Calu3 (cell line): ENCODE measurements at places on chromosomes 11 and 22.
A peak's percentile ranks its signal among the peaks of the same experiment; 100 is the strongest.

DNA sequence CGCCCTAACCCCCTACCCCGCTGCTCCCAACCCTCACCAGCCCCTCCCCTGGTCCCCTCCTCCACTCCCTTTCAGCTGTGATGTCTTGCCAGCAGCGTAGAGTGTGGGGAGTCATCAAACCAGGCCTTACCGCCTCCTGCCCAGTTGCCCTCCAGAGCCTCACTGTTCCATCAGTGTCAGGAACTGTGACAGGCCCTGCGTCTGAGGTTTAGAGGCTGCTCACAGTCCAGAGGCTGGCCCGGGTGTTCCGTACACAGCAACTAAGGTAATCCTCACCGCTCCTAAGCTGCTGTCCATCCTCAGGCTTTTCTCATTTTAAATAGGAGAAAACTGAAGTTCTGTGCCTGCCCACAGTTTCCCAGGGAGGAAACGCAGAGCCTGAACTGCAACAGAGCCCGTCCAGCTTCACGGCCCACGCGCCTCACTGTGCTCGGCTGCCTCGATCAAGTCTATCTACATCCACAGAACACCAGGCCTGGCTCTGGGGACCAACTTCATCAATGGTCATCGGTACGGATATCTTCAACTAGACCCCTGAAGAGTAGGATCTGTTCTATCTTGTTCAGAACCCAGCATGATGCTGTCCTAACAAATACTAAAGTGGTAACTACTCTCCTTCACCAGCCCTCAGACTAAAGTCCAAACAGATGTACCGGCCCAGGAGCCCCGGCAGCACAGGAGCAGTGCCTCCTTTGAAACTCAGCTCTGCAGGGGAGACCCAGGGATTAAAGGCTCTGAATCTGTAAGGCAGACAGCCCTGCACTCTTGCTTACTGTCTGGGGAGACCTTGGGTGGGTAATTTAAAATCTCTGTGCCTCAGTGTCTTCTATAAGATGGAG lies 10.3 kb downstream of the VPS37C start:
- no peaks in the 10 kb centered on the region for H3K27me3 ChIP-seq
- peak overlapping the region; percentile 49 for H3K4me3 ChIP-seq

DNA sequence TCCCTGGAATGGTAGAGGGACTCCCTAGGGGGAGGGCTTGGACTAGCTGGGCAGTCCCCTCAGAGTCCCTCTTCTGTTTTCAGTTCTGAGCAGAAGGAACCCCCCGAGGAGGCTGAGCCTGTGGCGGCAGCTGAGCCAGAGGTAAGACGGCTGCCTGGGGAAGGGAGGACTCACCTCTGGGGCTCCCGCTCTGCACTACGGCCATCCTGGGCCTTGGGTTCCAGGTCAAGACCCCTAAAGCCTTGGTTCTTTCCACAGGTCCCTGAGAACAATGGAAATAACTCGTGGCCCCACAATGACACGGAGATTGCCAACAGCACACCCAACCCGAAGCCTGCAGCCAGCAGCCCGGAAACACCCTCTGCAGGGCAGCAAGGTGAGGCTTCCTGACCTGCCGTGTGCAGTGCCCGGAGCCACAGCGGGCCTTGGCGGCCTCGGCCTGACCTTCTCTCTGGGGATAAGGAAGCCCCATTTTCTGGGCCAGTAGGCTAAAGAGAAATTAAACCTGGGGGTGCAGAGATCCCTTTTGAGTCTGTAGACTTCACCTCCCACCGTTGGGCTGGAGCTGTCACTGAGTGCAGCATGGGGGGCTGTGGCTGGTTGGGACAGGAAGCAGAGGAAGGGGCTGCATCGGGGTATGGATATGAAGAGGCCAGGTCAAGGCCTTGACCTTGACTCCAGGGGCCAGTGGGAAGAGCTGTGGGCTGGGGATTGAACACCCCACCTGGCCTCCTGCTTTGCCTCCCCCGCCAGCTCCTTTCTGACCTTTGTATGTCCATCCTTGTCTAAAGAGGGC lies 15.0 kb downstream of the INCENP start:
- DNase-seq = no peak
- peaks cover 17% of the 10 kb centered on the region for H3K36me3 ChIP-seq
- no peak overlapping the region for H3K27ac ChIP-seq
- H3K4me3 ChIP-seq = no peak overlapping the region
- H3K4me1 ChIP-seq = no peaks in the 10 kb centered on the region

- H3K4me1 ChIP-seq = no peaks in the 10 kb centered on the region
- no peaks in the 10 kb centered on the region for H3K27me3 ChIP-seq
- DNase-seq = no peak
- H3K36me3 ChIP-seq = no peaks in the 10 kb centered on the region
Measured at GRCh38 chr11:106961518-106961917, 56.8 kb downstream of the GUCY1A2 start.

DNA sequence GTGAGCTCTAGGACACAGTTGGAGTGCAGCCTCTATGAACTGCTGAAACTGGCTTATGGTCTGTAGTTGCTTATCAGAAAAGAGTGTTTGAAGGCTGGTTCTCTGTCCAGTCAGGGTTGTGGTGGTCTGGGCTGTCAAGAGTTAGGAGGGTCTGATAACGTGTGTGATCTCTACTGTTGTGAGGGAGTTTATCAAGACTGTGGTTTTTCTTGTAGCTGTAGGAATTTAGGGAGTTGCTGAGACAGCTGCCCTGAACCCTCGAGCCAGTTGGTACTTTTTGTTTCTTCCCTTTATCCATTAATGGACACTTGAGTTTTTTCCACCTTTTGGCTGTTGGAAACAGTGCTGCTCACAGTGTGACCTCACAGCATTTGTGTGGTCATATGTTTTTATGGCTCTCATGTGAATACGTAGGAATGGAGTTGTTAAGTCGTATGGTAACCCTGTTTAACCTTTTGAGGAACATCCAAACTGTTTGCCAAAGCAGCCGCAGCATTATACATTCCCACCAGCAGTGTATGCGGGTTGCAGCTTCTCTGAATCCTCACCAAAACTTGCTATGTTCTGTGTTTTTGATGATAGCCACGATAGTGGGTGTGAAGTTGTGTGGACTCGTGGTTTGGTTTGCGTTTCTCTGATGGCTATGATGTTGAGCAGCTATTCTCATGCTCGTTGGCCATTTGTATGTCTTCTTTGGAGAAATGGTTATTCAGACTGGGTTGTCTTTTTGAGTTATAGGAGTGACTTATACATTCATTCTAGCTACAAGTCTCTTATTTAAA lies 20.9 kb upstream of the DGCR8 start:
- H3K4me1 ChIP-seq = no peaks in the 10 kb centered on the region
- H3K4me3 ChIP-seq = no peak overlapping the region
- no peak for DNase-seq
- H3K36me3 ChIP-seq = peaks cover 8% of the 10 kb centered on the region
- H3K27me3 ChIP-seq = no peaks in the 10 kb centered on the region

- H3K4me3 ChIP-seq = no peak overlapping the region
- no peak for DNase-seq
- H3K4me1 ChIP-seq = no peaks in the 10 kb centered on the region
- no peaks in the 10 kb centered on the region for H3K36me3 ChIP-seq
Measured at GRCh38 chr11:99952816-99953215, 734.3 kb upstream of the ARHGAP42 start.

GRCh38 chr11:63770763-63771162 lies 2.2 kb upstream of the ZFTA start:
- H3K4me3 ChIP-seq = no peak overlapping the region
- peaks cover 10% of the 10 kb centered on the region for H3K36me3 ChIP-seq
- H3K4me1 ChIP-seq = peaks cover 12% of the 10 kb centered on the region
- no peak for DNase-seq

- H3K4me3 ChIP-seq = no peak overlapping the region
- no peak for DNase-seq
- peaks cover 65% of the 10 kb centered on the region for H3K27me3 ChIP-seq
- H3K27ac ChIP-seq = no peak overlapping the region
Measured at GRCh38 chr11:2439820-2440219, 4.5 kb downstream of the TRPM5 start.

- no peaks in the 10 kb centered on the region for H3K27me3 ChIP-seq
- H3K36me3 ChIP-seq = no peaks in the 10 kb centered on the region
- no peaks in the 10 kb centered on the region for H3K4me1 ChIP-seq
- H3K4me3 ChIP-seq = no peak overlapping the region
- DNase-seq = no peak
Measured at GRCh38 chr11:125807909-125808308, 20.0 kb downstream of the PATE3 start.

DNA sequence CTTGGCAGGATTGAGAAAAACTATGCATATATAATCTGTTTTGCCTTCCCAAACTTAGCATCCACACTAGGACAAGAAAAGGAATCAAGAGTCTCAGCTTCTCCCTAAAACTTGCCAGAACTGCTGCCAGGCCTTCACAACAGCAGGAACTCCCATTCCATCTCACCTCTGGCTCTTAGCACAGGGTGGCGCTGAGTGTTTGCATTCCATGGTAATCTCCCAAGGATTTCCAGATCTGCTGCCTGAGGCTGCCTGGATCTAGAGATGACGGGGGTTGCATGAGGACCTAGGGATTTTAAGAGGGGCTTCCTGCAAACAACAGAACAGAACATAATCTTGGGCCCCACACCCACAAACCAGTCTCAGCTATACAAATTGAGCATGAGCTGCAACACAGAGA lies 87.1 kb upstream of the OPCML start:
- no peaks in the 10 kb centered on the region for H3K27me3 ChIP-seq
- no peaks in the 10 kb centered on the region for H3K36me3 ChIP-seq
- no peak overlapping the region for H3K27ac ChIP-seq
- no peak for DNase-seq

GRCh38 chr11:63901660-63902059 lies 15.3 kb downstream of the RCOR2 start:
- H3K27me3 ChIP-seq = no peaks in the 10 kb centered on the region
- no peak overlapping the region for H3K27ac ChIP-seq
- no peak overlapping the region for H3K4me3 ChIP-seq
- no peak for DNase-seq
- peaks cover 81% of the 10 kb centered on the region for H3K36me3 ChIP-seq

DNA sequence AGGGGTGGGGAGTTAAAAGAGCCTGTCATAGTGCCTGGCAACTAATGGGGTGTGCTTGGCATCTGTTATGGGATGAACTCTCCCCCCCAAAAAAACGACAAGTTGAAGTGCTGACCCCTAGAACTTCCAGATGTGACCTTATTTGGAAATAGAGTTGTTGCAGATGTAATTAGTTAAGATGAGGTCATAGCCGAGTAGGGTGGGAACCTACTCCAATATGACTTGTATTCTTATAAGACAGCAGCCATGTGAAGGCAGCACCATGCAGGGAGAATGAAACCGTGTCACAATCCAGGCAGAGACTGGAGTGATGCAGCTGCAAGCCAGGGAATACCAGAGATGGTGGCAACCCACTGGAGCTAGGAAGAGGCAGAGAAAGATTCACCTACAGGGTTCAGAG lies 394.5 kb downstream of the TENM4 start:
- no peaks in the 10 kb centered on the region for H3K36me3 ChIP-seq
- H3K4me1 ChIP-seq = no peaks in the 10 kb centered on the region
- H3K27me3 ChIP-seq = peaks cover 96% of the 10 kb centered on the region
- H3K27ac ChIP-seq = no peak overlapping the region

GRCh38 chr11:44785856-44786607 lies 59.3 kb downstream of the TSPAN18 start:
- peaks cover 83% of the 10 kb centered on the region for H3K27me3 ChIP-seq
- H3K36me3 ChIP-seq = no peaks in the 10 kb centered on the region
- H3K27ac ChIP-seq = no peak overlapping the region
- H3K4me3 ChIP-seq = no peak overlapping the region
- peak; percentile 22 for DNase-seq
- H3K4me1 ChIP-seq = no peaks in the 10 kb centered on the region

DNA sequence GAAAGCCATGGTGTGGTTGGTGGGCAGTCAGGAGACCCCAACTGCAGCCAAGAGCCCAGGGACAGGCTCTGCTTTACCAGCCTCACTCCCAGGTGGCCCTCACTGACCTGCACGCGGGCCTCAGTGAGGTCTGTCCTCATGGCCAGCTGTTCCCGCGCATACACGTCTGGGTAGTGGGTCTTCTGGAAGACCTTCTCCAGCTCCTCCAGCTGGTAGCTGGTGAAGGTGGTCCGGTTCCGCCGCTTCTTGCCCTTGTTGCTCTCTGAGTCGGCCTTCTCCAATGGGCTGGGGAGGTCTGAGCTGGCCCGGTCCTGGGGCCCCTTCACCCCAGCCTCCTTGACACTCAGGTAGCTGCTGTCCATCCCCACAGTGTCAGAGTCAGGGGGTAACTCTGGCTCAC lies 34.7 kb downstream of the ALX4 start:
- H3K27ac ChIP-seq = no peak overlapping the region
- H3K36me3 ChIP-seq = no peaks in the 10 kb centered on the region
- no peak for DNase-seq
- H3K4me3 ChIP-seq = no peak overlapping the region
- H3K27me3 ChIP-seq = peaks cover 18% of the 10 kb centered on the region
- H3K4me1 ChIP-seq = no peaks in the 10 kb centered on the region

DNA sequence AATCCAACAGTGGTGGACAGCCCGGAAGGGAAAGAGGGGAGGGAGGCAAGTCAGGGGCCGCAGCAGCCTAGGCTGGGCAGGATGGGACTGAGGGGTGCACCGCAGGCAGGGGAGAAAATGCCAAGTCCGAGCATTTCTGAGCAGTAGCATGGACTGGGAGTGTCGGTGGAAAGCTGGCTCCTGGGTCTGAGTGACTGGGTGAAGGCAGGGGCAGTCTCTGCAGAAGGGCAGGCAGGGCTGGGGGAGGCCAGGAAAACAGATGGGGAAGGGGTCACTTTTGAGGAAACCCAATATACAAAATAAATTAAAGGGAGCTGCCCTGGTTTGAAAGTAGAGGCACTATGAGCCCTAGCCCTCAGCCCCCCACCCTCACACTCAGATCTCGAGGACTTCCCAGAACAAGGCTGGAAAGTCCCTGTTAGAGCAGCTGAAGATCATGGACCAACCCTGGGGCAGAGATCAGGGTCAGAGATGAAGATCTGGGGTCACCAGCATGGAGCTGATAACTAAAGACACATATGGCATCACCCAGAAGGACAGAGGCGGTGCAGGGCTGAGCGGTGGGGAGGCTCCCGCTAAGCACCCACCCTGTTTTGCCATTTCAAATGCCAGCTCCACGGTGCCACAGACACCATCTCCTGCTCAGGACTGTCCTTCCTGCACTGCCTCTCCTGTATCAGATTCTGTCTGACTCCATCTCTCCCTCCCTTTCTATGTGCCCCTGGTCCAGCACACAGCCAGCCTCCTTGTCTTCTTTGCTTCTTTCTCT lies 32.4 kb upstream of the ETS1 start:
- no peak overlapping the region for H3K4me3 ChIP-seq
- peaks cover 48% of the 10 kb centered on the region for H3K27me3 ChIP-seq
- no peak overlapping the region for H3K27ac ChIP-seq

- no peak overlapping the region for H3K27ac ChIP-seq
- DNase-seq = no peak
- H3K4me3 ChIP-seq = no peak overlapping the region
- no peaks in the 10 kb centered on the region for H3K27me3 ChIP-seq
Measured at GRCh38 chr22:39408173-39408572, 8.6 kb downstream of the TAB1 start.
